RWPE1 (cell line): ENCODE measurements at places on chromosomes 16 and 17.

DNA sequence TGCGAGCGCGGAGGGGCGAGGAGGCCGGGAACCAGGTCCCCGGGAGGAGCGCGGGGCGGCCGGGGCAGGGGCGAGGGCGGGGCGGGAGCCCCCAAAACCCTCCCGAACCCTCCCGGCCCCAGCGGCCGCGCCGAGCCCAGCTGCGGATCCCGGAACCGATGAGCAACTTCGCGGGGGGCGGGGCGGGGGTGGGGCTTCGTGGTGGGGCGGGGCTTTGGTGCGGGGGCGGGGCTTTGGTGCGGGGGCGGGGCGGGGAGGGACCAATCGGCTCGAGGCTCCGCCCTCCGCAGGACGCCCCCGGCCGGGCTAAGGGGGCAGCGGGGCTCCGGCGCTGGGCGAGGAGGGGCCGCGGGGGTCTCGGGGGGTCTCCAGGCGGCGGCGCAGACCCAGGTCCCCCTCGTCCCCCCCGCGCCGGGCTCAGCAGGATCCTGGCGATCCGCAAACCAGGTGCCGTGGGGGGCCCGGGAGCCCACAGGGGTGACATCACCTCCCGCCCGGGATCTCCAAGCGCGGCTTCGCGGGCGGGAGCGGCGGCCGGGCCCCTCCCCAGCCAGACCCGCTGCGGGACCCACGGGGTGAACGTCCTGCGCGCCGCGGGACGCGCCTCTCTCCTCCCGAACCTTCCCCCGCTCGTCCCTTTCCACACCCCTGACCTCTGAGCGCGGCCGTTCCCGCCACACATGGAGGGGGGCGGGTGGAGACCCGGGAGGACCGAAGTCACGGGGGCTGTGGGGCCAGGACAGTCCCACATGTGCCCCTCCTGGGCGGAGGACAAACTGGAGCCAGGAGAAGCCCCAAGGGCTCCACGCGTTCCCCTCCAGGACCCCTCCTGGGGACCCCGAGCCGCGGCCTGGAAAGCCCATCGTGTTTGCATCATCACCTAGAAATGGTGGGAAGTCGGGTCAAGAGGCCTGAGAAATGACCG is at the start of gene ABR:
ABR (minus strand) TSS at position 164 of the 925 bp plus-strand sequence. CDS start 254 bp downstream, outside the sequence.
- peak; percentile 36 for DNase-seq

DNA sequence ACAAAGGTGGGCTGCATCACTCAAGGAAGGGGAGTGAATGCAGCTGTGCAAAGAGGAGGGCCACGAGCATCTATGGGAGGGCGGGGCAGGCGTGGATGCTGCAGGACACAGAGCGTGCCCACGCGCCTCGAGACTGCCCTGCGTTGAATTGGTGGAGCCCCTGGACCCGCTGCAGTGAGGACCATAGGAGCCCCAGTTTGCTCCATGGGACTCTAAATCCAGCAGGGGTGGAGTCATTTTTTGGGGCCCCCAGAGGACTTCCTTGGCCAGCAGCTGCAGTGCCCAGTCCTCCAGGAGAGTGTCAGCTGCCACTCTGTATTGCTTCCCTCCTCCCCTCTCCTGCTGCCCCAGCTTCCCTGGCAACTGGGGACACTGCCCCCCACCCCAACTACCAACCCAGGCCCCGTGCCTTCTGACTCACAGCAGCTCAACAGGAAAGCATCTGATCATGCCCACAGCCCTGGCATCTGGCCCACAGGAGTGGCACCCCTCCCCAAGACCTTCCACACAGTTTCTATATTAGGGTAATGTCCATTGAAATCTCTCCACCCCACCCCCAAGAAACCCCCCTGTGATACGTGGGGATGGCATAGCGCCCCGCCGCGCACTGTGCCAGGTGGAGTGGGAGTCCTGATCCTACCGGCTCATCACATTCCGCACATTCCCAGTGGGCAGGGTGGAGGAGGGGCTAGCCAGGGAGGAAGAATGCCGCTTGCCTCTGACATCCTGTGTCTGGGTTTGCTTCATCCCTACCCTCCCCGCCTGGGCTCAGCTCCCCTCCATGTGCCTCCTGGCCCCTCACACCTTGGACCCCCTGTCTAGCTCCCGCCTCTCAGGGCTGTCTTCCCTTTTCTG is 27.8 kb upstream of the ITGA3 start:
- peak; percentile 97 for DNase-seq

DNA sequence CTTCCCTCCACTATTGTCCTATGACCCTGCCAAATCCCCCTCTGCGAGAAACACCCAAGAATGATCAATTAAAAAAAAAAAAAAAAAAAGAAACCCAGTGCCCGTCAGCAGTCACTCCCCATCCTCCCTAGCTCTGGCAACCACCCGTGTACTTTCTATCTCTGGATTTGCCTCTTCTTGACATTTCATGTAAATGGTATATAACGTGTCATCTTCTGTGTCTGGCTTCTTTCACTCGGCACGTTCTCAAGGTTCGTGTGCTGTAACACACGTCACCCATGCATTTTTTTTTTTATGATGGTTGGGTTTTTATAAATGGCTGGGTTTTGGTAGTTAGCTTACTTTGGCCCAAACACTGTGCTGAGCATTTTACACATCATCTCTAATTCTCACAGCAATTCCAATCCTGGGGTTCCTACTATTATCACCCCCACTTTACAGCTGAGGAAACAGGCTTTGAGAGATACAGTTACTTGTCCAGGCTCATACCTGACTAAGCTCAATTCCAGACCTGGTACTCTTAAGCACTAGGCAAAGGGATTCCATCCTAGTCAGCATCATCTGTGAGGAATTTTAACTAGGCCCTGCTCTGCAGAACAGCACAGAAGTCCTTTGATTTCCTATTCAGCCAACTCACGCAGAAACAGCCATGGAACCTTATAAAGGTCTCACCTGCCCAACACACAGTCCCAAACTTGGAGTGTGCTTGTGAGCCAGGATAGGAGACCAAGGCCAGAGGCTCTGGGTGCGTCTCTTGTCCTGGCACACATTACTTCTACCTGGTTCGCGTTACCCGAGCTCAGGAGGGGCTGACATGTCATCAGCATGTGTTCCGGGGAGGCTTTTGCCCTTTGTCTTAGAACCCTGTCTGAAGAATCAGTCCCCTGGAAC is 11.7 kb downstream of the NDUFAB1 start:
- DNase-seq, result no peak

- no peak for DNase-seq
These were observed 449.8 kb downstream of the MAF start for GRCh38 chr16:79150632-79151310.

DNA sequence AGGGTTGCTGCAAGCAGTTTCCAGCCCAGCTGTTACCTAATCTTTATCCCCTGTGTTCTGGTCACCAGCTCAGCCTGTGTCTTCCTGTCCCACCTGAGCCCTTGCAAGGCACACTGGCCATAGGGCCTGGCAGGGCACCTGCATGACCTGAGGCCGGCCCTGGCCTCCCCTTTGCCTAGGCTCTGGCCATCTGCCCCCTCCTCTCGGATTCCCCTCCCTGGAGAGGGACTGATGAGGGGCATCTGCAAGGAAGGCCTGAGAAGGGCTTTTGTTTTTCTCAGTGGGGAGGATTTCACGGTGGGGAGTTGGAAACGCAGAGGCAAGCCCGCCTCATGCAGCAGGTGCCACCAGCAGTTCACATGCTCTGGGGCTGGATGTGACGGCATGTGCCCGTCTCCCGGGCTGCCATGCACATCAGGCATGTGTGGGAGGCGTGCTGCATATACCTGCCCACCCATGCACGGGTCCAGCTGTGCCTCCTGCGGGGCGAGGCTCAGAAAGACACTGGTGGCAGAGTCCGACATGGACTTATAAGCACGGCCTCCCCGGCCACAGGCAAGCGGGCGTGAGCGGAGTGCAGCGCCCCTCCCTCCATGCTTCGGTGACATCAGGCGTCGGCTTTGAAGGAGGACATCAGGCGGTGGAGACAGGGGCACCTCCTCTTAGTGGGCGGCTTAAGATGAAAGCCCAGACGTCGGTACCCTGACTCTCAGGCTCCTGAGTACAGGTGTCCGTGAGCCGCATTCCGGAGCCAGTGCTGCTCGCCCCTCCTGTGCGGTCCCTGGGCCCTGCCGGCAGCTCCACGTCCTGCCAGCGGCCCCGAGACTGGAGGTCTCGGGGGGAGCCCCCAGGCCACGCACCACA is 16.5 kb downstream of the ASPSCR1 start:
- DNase-seq, result no peak

- no peak for DNase-seq
These were observed 419.9 kb downstream of the CDH13 start for GRCh38 chr16:83046664-83047063.

DNA sequence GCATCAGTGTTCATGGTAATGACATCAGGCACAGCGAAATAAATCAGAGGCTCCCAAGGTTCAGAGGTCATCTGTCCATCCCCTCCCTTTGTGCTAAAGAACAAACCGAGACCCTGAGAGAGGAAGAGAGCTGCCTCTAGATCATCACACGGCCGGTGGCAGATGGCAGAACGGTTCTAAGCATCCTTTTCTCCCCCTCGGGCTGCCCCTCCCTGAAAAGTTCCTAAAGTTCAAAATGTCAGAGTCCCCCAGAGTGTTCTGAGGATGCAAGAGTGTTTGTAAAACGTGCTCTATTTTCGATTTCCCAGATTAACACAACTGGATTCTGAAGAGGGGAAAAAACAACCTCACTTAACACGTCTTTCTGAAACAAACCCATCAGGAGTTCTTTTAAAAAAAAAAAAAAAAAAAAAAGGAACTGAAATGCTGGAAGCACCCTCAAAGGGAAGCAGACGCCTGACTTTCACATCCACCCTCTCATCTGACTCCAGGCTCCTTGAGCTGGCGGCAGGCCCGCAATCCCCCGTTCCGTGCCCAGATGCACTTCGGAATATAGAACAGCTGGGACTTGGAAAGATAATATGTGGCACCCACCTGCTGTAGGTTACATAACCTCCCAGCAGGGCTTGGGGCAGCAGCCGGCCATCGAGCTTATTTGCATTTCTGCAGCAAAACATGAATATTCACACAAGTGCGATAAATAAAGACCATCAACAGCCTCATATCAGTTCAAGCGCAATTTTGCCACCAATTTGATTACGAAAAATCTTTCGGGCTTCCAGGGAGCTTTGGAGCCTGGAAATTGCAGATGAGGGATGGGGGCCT is 115.5 kb upstream of the SMURF2 start:
- DNase-seq, result no peak

- DNase-seq, result peak; percentile 92
These were observed 793 bp upstream of the RAB40C start for GRCh38 chr16:588889-589657.

- peak; percentile 20 for DNase-seq
These were observed 369.2 kb downstream of the CDH13 start for GRCh38 chr16:82995924-82996441.

GRCh38 chr17:61000911-61001310 is 323.3 kb downstream of the BCAS3 start:
- peak; percentile 0 for DNase-seq

DNA sequence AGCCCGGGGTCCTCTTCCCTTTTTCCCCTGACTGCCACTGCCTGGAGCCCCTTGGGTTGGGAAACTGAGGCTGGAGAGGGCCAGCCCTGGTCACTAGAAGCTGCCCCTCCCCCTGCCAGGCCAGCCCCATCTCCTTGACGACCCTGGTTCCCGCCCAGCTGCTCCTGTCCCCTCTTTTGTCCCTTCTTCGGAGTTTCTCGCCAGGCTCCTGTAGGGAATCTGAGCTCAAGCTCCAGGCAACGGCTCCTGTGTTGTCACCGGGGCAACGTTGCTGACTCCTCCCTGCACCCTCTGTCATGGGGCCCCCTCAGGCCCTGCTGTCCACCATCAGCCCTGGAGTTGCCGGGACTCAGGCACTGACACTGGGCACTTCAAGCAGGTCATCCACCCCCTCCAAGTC is 5.7 kb downstream of the LLGL1 start:
- no peak for DNase-seq

- DNase-seq, result no peak
These were observed 238.8 kb downstream of the XYLT1 start for GRCh38 chr16:17231972-17232371.

DNA sequence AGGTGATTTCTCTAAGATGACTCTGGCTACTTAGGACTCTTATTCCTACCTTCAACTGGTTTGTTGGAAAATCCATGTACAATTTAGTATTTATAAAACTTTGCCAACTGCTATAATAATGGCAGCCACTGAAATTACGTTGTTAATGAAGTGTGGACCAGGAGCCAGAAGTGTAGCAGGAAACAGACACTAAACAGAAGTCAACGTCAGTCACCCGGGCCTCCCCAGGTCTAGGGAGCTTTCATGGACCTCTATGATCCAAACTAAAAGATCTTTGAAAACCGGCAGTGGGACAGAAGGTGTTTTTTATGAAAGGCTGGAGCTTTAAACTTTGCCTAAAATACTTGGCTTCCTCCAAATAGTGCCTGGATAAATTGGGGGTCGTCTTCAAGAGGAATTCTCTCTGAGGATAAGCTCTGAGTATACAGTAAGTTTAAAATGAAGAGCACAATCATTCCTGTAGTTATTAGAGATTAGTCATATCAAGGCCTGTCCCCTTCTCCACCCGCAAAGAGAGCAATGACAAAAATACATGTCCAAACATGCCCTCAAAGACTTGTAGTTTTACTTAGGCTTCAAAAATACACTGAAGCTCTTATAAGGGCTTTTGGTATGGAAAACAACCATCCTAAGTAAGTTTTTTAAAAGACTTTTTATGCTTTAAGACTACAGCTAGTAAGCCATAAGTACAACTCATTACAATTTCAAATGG is 34.6 kb downstream of the DCUN1D3 start:
- peak; percentile 83 for DNase-seq

- DNase-seq, result no peak
These were observed 24.0 kb upstream of the STH start for GRCh38 chr17:45974916-45975630.

DNA sequence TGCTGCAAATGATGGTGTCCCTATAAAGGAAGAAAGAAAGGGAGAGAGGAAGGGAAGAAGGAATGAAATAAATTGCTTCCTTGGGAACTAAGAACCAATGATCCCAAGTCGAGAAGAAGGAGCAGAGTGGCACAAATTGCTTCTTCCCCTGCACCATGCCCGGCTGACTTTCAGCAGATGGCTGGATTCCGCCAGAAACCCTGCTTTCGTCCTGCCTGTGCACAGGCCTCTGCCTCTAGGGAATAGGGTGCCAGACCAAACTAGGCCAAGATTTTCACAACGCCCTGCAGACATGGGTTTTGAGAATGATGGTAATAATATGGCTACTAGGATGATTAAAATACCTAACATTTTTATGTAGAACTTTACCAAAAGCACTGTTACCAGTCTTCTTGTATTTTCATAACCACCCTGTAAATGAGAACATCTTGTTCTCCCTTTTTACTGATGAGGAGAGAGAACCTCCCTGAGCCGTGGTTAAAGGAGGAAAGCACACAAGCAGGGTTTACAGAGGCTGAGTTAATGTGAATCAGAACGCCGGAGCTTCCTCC is 122.1 kb upstream of the HSBP1 start:
- no peak for DNase-seq

- no peak for DNase-seq
These were observed 389.0 kb upstream of the CDH11 start for GRCh38 chr16:65510850-65511249.

DNA sequence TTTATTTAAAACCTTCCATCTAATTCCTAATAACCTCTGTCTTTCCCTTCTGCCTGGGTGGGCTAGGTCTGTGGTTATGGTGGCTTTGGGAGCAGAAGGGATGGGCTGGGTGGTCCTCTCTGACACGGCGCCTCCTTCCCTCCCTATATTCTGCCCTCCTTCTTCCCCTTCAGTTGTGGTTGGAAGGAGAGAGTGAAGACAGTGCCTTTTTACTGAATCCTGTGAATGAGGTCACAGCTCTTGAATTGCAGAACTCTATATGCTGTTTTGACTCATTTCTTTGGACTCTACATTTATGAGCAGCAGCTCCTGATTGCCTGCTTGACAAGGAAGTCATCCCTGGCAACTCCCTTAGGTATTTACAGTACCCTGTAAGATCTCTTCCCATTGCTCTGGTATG is 256.0 kb upstream of the ELAC2 start:
- no peak for DNase-seq

GRCh38 chr17:46264456-46265198 is 30.3 kb upstream of the LRRC37A start:
- peak; percentile 88 for DNase-seq

GRCh38 chr17:19579867-19580565 is 46.4 kb downstream of the SLC47A1 start:
- DNase-seq, result peak; percentile 10
